Mucosa of gallbladder (tissue), 1 donor: ENCODE measurements at places on chromosomes 2 and 18. TPM values are rescaled to one million over a fixed set of nuclear protein-coding genes. Genes with fewer than 3 reads are reported as not detected.

GRCh38 chr18:8283891-8284585 is 325.2 kb upstream of the RAB12 start:
- no peak for DNase-seq

DNA sequence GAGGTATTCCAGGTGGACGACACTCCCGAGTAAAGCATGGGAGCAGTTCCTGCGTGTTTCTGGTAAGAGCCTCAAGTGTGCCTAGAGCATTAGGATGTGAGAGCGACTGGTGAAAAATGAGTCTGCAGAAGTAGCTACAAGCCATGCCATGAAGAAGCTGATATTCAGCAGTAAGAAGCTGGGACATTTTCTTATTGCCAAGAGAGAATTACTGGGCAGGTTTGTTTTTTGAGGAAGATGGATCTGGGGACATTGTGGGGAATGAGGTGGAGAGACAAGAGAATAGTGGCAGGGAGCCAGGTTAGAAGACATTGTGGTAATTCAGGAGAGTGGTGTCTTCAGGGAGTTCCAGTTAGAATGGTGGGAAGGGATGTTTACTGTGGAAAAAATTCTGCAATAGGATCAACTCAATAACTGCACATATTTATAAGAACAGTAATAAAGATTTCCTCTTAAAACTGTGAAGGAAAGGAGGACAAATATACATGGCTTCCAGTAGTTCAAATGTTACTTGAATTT is 38.2 kb downstream of the CRIM1 start:
- DNase-seq, result no peak

DNA sequence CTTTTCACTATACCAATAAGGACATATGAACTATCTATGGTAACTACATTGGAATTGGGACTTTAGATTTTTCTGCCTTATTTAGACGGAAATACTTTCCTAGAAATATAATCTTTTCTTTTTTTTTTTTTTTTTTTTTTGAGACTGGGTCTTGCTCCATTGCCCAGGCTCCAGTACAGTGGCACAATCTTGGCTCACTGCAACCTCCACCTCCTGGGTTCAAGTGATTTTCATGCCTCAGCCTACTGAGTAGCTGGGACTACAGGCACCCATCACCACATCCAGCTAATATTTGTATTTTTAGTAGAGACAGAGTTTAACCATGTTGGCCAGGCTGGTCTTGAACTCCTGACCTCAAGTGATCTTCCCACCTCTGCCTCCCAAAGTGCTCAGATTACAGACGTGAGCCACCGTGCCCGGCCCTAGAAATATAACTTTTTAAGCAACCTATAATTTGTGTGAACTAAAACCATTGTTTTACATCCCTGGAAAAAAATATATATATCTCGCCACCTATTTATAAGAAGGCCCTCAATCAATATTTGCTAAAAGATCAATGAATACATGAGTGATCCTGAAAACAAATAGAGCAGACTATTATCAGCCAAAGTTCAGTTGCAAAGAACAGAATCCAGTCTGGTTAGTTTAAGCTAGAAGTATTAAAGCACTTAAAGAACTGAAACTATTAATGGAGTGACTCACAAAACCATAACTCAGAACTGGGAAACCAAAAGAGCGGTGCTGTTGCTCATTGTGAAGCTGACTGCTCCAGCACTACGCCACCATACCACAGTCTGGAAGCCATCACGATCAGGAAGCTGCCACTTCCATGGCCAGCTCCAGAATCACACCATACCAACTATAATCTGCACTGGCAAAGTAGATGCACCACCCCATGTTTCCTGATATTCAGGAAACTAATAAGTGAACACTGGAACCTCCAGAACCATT is 8.4 kb upstream of the HNRNPLL start:
- DNase-seq, result no peak

DNA sequence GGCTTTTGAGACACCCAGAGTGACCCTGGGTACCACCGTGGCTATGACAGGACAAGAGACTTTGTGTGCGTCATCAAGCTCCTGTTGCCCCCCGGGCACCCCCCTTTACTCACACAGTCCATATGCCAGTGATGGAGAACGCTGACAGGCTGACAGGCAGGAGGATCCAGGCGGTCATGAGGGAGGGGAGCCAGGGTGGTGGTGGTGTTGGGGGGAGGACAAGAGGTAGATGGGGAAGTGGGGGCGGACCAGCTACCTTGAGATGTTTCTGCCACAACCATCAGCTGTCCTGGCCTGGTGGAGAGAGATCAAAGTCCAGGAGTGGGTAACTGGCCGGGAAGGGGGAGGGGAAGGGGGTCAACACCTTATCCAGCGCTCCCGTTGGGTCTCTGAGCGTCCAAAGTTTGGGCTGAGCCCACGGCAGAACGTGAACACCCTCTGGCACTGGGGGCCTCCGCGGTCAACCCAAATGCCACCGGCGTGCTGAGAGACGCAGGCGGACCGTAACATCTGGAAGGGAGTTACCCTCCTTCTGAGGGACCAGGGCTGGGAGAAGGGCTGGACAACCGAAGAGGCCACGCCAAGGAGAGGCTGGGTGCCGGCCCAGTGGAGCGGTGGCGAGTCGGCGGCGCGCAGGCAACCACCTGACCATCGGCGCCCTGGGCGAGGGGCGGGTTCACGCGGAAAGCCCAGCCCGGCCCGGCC is 575 bp downstream of the TMEM150A start:
- DNase-seq, result peak; percentile 55

AGXT gene
- 1.6 TPM for total RNA-seq

ABCG8 gene
- total RNA-seq, result 2.6 TPM

- DNase-seq, result no peak
Observed at GRCh38 chr2:8152392-8153257, 529.2 kb upstream of the ID2 start.

TMEM37 gene
- 149 TPM for total RNA-seq
